ENCODE measurements at places on chromosomes 11 and 22.

- DNase-seq, result peak; percentile 71
Measured at GRCh38 chr11:44556735-44557409, 8.6 kb upstream of the CD82 start.

GRCh38 chr22:44029069-44029468, 5.0 kb downstream of the PARVB start:
- DNase-seq, result no peak

DNA sequence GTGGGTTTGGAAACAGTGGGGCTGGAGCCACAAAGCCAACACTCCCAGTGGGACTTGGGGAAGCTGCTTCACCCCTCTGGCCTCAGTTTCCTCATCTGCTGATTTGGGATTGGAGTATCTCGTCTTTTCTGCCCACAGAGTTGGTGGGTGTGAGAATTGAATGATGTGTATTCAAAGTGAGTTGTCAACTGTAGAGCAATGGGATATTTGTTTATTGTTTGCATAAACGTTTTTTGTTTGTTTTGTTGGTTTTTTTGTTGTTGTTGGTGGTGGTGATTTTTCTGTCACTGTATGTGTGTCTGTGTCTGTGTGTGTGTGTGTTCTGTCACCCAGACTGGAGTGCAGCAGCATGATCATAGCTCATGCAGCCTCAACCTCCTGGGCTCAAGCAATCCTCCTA, 542.0 kb downstream of the MIAT start:
- DNase-seq, result no peak

- DNase-seq, result no peak
Measured at GRCh38 chr11:73249304-73249703, 22.8 kb upstream of the P2RY6 start.

GRCh38 chr22:49317369-49317768, 510.3 kb downstream of the BRD1 start:
- DNase-seq, result no peak

Measured in CD4-positive, alpha-beta T cell (primary cell).